MM.1S (cell line): ENCODE measurements at places on chromosomes 7 and 10.
A peak's percentile ranks its signal among the peaks of the same experiment; 100 is the strongest.

GRCh38 chr7:136874393-136875032 is 6.1 kb downstream of the CHRM2 start:
- no peak overlapping the region for H3K27ac ChIP-seq
- H3K4me1 ChIP-seq, result no peaks in the 10 kb centered on the region
- no peak overlapping the region for H3K4me3 ChIP-seq
- no peaks in the 10 kb centered on the region for H3K36me3 ChIP-seq

GRCh38 chr7:47418601-47419309 is 163.2 kb downstream of the TNS3 start:
- no peaks in the 10 kb centered on the region for H3K27me3 ChIP-seq
- H3K27ac ChIP-seq, result no peak overlapping the region
- peaks cover 42% of the 10 kb centered on the region for H3K36me3 ChIP-seq
- no peak for DNase-seq
- H3K4me3 ChIP-seq, result no peak overlapping the region

DNA sequence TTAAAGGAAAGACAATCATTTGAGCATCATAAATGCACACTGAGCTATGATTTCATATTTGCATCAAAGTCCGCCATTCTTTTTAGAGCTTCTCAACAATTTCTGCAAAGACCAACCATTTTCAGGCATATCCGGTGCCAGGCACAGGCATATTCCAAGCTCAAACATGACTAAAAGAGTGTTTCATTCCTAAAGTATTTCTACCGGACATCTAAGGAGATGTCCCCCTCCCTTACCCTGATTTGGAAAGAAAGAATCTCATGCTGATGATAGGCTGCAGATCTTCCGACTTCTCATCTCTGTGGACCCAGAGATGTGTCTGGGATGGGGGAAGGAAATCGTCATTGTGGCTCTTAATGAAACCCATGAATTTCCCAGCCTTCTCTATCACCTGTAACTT is 600.5 kb upstream of the MGMT start:
- H3K36me3 ChIP-seq, result no peaks in the 10 kb centered on the region
- H3K4me3 ChIP-seq, result no peak overlapping the region
- DNase-seq, result no peak
- H3K27ac ChIP-seq, result no peak overlapping the region

DNA sequence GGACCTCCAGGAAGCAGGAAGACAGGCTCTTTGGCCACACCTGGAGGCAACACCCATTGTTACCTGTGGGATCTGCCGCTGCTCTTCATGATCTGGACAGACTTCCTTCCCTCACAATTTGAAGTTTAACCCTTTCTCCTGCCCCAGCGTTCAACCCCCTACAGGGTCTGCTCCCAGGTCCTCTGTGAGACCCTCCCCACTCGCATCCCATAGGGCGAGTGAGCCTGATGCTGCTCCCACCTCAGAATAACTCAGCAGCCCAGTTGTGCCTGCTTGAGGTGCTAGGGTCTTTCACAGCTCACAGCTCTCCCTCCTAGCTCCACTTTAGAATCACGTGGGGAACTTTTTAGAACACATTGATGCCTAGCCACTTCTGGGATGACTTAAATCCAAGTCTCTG is 61.8 kb upstream of the C10orf90 start:
- H3K27me3 ChIP-seq, result no peaks in the 10 kb centered on the region
- no peaks in the 10 kb centered on the region for H3K4me1 ChIP-seq
- no peak overlapping the region for H3K27ac ChIP-seq
- no peaks in the 10 kb centered on the region for H3K36me3 ChIP-seq
- no peak for DNase-seq
- no peak overlapping the region for H3K4me3 ChIP-seq

GRCh38 chr10:131980761-131981428 is 828 bp downstream of the BNIP3 start:
- no peak overlapping the region for H3K27ac ChIP-seq
- peaks cover 4% of the 10 kb centered on the region; the same call in 1 of the 2 replicates for H3K27me3 ChIP-seq
- no peaks in the 10 kb centered on the region for H3K36me3 ChIP-seq

- no peak overlapping the region for H3K27ac ChIP-seq
- H3K4me1 ChIP-seq, result no peaks in the 10 kb centered on the region
- DNase-seq, result no peak
- no peaks in the 10 kb centered on the region for H3K27me3 ChIP-seq
Measured at GRCh38 chr7:3670898-3671297, 369.8 kb downstream of the SDK1 start.

GRCh38 chr7:921581-922333 is 32.7 kb downstream of the ADAP1 start:
- no peak overlapping the region for H3K27ac ChIP-seq
- H3K27me3 ChIP-seq, result peaks cover 65% of the 10 kb centered on the region

GRCh38 chr10:124589491-124590041 is 127.9 kb downstream of the LHPP start:
- no peaks in the 10 kb centered on the region for H3K36me3 ChIP-seq
- H3K27me3 ChIP-seq, result peaks cover 11% of the 10 kb centered on the region; the same call in 1 of the 2 replicates
- 0 out of 2 replicates have a peak, but pooled peaks cover 4% of the 10 kb centered on the region for H3K4me1 ChIP-seq
- no peak overlapping the region for H3K27ac ChIP-seq

- H3K4me1 ChIP-seq, result peaks cover 11% of the 10 kb centered on the region
- no peak overlapping the region for H3K4me3 ChIP-seq
- H3K27me3 ChIP-seq, result no peaks in the 10 kb centered on the region
Measured at GRCh38 chr7:47600199-47601118, 18.5 kb upstream of the TNS3 start.

DNA sequence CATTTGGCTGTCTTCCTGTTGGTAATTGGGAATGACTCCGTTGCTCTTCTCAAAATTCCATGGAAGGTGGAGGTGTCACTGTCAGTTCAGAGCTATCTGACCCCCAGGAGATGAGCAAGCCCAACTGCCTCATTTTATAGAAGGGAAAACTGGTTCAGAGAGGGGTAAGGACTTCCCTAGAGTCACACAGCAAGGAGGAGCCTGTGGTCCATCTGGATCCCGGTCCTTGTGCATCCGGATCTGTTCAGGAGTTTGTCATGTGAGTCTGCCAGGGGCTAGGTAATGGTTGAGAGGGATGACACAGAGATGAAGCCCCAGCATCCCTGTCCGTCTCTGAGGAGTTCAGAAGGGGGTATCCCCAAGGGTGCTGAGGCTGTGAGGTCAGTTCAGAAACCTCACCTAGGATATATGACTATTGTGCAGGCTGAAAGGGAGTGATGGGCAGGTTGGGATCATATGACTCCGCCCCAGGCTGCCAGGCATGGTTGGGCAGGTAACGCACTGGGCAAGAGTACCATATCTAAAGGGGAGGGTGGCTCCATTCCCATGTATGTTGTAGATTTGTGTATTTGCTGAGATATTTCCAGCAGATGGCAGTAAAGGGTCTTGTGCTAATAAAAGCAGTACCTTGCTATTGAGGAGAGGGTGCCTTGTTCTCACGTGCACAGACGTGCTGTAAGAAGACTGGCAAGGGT is 16.0 kb upstream of the SLC29A3 start:
- H3K4me1 ChIP-seq, result no peaks in the 10 kb centered on the region
- H3K36me3 ChIP-seq, result no peaks in the 10 kb centered on the region
- H3K27me3 ChIP-seq, result peaks cover 54% of the 10 kb centered on the region
- no peak overlapping the region for H3K4me3 ChIP-seq
- DNase-seq, result peak; percentile 68
- H3K27ac ChIP-seq, result no peak overlapping the region

DNA sequence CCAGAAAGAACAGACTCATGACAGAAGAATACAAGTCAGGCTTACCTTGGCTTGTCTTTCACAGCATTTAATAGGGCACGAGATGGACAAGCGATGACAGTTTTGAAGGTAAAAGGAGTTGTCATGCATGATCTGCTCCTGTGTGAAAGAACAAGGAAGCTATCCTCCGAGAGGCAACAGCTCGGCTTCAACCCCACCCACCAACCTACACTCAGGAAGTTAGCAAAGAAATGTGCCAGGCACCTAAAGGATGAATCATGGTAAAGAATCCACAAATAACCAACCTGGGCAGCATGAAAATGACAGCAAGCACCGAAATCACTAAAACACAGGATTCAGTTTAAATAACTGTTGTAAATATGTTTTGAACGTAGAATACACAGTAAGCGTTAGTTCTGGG is 700.2 kb downstream of the TYW1 start:
- H3K4me3 ChIP-seq, result no peak overlapping the region
- no peaks in the 10 kb centered on the region for H3K36me3 ChIP-seq
- H3K27ac ChIP-seq, result no peak overlapping the region
- DNase-seq, result no peak
- H3K4me1 ChIP-seq, result no peaks in the 10 kb centered on the region

- no peaks in the 10 kb centered on the region for H3K27me3 ChIP-seq
- H3K27ac ChIP-seq, result no peak overlapping the region
- H3K4me3 ChIP-seq, result no peak overlapping the region
- no peaks in the 10 kb centered on the region for H3K4me1 ChIP-seq
- H3K36me3 ChIP-seq, result no peaks in the 10 kb centered on the region; the same call in 1 of the 2 replicates
- DNase-seq, result peak; percentile 30
Measured at GRCh38 chr7:141649865-141650634, 51.9 kb downstream of the DENND11 start.

DNA sequence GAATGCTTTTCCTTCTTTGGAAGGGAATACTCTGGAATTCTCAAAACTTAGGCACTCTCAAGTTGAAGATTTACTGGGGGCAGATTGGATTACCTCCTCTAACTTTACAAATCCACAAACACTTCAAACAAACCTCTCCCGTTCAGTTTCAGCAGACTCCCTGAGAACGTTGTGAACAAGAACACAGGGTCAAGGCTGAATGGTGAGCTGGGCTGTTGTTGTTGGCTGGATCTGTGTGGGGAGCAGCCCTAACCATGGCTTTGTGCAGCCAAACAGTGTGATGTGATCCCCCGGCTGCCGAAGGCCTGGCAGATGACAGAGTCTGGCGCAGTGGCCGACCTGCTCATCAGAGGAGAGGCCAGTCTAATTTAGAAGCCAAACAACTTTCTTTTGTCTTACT is 93.1 kb downstream of the BMPER start:
- no peak overlapping the region for H3K27ac ChIP-seq
- H3K4me1 ChIP-seq, result no peaks in the 10 kb centered on the region
- no peak overlapping the region for H3K4me3 ChIP-seq
- H3K27me3 ChIP-seq, result no peaks in the 10 kb centered on the region

DNA sequence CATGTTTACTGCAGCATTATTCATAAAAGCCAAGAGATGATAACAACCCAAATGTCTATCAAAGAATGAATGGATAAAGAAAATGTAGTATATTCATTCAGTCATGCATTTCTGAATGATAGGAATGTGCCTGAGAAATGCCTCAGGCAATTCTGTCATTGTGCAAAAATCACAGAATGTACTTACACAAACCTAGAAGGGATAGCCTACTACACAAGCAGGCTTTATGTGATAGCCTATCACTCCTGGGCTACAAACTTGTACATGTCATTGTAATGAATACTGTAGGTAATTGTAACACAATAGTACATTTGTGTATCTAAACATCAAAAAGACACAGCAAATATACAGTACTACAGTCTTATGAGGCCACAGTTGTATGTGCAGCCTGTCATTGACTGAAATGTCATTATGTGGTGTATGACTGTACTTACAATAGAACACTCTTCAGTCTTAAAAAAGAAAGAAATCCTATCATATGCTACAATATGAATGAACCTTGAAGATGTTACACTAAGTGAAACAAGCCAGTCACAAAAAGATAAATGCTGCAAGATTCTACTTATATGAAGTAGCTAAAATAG is 141.8 kb upstream of the GPR22 start:
- H3K27me3 ChIP-seq, result no peaks in the 10 kb centered on the region
- no peaks in the 10 kb centered on the region for H3K4me1 ChIP-seq
- no peak overlapping the region for H3K27ac ChIP-seq
- no peaks in the 10 kb centered on the region for H3K36me3 ChIP-seq

GRCh38 chr7:23287612-23288011 is 11.5 kb upstream of the MALSU1 start:
- no peak overlapping the region for H3K27ac ChIP-seq
- H3K4me3 ChIP-seq, result no peak overlapping the region
- H3K27me3 ChIP-seq, result no peaks in the 10 kb centered on the region
- no peaks in the 10 kb centered on the region for H3K4me1 ChIP-seq
- no peaks in the 10 kb centered on the region for H3K36me3 ChIP-seq
- DNase-seq, result no peak

DNA sequence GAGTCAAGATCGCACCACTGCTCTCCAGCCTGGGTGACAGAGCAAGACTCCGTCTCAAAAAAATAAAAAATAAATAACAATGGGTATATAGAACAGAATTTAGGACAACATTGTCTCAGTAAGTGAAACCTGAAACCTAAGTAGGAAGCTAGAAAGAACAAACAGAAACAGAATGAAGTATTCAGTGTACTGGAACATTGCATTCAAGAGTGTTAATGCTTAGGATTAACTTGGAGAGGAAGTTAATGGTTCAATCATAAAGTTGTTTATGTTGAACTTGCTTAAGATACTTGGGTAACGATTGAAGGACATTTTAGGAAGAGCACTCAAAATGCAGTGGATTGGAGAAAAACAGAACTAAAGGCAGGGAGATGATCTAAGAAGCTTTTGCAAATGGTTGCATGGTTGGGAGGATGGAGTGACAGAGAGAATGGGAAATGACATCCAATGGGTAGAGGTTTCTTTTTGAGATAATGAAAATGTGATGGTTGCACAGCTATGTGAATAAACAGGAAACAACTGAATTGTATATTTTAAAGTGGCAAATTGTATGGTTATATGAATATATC is 233.7 kb downstream of the ADK start:
- H3K27ac ChIP-seq, result no peak overlapping the region
- H3K4me3 ChIP-seq, result no peak overlapping the region
- no peak for DNase-seq
- 0 out of 2 replicates have a peak, but pooled peaks cover 3% of the 10 kb centered on the region for H3K4me1 ChIP-seq
- no peaks in the 10 kb centered on the region for H3K27me3 ChIP-seq

- no peak overlapping the region for H3K4me3 ChIP-seq
- no peak for DNase-seq
- no peak overlapping the region for H3K27ac ChIP-seq
Measured at GRCh38 chr10:119917777-119918176, 25.2 kb downstream of the SEC23IP start.

GRCh38 chr7:15433151-15433550 is 128.7 kb downstream of the AGMO start:
- H3K4me3 ChIP-seq, result no peak overlapping the region
- H3K4me1 ChIP-seq, result no peaks in the 10 kb centered on the region
- no peaks in the 10 kb centered on the region for H3K36me3 ChIP-seq
- H3K27me3 ChIP-seq, result no peaks in the 10 kb centered on the region

DNA sequence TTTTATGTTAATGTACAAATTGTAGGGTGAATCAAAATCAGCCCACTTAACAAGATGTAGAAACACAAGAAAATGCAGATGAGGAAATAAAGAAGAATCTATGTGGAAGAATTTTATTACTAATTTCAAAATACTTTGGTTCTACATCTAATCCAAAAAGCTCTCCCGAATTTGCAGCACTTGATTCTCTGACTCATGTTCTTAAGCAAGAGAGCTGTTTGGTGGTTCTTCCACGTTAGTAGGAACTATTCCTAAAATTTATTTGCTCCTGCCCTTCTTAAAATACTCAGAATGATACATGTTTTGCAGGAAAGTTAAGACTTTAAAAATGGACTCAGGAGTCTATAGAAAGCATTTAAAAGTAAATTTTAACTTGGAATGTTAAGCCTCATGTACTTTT is 91.8 kb downstream of the ZMYND11 start:
- H3K36me3 ChIP-seq, result no peaks in the 10 kb centered on the region; the same call in 1 of the 2 replicates
- H3K4me3 ChIP-seq, result no peak overlapping the region
- no peaks in the 10 kb centered on the region for H3K4me1 ChIP-seq
- no peak overlapping the region for H3K27ac ChIP-seq
